ENCODE measurements at places on chromosomes 13 and 19.

GRCh38 chr13:50276550-50276949 is 261.3 kb downstream of the KCNRG start:
- DNase-seq: no peak

DNA sequence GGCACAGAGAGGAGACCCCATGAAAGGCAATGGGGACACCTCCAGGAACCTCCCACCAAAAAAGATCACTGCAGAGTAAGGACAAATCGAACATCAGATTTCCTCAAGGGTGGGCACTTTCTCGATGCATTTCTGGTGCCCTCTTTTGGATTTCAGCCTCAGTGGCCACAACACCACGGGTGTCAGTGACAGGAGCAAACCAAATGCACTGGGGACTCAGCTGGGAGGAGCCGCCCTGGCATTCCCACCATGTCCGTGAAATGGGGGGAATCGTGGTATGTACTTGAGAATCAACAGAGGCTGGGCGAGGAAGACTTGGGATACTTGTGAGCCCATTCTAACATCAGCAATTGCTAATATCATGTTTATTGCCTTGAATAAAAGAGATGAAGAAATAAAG is 16.3 kb downstream of the FAM187B start:
- no peak for DNase-seq

- DNase-seq: peak; percentile 12
Measured at GRCh38 chr13:27968316-27969081, 616 bp downstream of the CDX2 start.

DNA sequence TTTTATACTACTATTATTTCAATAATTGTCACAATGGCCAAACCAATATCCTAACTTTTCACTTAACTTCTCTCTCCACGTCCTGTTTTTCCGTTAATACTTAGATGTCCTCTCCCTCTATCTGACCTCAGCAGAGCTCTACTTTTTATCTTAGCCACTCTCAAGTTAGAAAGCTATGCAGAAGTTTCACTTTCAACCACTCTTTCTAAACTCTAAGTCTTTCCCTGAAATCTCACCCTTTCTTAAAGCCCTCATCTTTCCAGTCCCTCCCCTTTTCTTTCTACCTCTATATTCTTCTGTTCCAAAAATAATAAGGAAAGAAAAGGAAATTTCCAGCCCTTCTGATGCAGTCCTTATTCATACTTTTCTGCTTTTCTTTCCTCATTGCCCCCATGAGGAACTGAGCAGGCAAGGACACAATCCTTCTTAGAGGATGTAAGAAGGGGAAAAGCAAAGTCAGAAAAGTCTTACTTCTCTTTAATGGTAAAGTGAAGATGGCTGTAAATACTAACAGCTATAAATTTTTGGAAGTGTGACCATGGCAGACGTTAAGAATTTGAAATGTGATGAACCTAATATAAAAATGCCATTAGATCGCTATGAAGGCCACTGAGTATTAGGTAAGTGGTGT is 23.0 kb downstream of the FAM216B start:
- no peak for DNase-seq

DNA sequence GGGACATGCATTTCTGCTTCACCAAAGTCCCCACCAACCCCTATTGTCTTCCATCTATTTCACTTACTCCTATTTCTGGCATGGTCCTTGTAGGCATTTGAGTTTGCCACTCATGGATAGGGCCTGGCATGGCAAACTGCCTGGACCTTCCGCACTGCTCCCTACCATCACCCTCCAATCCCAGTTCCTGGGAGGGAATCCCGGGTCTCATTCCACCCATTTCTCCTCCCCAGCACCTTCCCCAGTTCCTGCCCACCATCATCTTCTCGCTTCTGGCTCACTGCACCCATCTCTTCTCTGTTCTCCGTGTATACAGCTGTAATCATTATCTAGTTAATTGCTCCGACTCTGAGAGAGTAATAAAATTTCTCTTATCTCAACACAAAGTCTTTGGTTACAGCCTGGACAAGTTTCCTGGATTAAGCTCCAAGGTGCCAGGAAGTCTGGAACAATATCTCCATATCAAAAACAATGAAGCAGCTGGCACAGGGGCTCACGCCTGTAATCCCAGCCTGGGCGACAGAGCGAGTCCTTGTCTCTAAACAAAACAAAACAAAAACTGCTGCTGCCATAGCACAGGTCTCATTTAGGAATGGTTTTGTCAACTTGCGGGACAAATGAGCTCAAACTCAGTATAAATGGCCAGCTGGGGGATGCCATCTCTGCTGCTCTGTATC is 17.0 kb upstream of the COX7A1 start:
- no peak for DNase-seq

GRCh38 chr13:51799261-51799660 is 4.7 kb downstream of the DHRS12 start:
- DNase-seq: no peak

DNA sequence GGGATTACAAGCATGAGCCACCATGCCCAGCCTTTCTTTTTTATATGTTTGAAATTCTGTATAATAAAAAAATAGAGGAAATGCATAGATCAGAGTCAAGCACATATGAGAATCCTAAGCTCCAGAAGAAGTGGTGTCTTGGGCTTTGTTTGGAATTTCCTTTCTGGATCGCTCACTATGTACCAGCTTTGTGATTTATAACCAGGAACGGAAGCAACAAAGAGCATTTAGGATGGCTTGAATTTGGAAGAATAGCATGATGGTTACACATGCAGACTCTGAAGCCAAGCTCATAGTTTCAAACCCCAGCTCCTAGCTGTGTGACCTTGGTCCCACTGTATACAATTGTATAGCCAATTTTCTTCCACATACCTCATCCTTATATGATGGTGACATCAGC is 28.0 kb upstream of the SLC15A1 start:
- no peak for DNase-seq

GRCh38 chr19:30492586-30493270 is 120.5 kb downstream of the ZNF536 start:
- no peak for DNase-seq

DNA sequence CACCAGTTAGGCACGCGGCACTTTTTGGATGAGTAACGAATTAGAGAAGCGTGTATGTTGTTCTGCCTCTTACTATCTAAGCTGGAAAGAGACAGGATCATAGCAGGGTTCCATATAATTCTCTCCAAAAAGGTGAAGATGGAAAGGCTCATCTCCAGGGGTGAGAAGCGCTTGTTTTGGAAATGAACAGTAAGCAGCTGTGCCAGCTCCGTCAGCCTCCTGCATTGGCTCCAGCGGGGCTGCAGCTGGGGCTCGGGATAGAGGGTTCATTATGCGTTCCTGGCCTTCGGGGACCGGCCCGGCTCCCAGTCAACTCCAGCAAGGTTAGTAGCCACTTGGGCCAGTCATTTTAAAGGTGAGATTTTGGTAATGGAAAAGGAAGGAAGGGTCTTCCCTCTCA is 155.5 kb downstream of the COL4A1 start:
- no peak for DNase-seq

DNA sequence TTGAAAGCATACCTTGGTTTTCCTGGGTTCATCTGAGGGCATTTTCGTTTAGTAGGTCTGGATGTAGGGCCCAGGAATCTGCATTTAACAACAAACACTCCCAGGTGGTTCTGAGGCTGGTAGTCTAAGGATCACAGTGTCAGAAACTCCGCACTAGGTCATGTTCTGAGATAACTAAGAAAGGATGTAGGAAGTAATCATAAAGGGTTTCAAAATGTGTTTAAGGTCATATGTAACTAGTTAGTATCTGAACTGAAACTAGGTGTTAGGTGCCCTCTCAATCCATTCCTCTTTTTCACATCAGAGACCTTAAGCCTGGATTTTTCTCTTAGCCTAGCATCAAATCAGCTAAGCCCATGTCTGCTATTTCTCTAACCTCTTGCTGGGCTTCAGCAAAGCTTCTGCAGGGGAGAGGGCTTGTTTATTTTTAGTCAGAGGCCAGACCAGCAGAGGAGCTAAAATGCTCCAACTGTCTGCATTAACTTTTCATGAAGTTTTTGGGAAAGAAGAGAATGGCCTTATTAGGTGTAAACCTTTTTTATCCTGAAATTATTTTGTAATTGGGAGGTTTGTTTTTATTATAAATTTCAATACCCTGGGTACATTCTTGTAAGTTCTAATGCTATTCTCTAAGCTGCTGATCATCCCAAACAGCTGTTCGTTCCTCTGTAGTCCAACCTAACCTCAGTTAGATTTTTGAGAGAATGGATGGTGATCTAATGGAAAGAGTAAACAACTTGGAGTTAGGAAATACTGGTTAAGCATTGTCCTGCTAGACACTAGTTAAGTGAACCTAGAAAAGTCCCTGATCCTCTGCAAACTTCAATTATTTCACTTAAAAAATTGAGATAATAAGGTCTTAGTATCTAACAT is 262.8 kb upstream of the RFC3 start:
- DNase-seq: no peak

DNA sequence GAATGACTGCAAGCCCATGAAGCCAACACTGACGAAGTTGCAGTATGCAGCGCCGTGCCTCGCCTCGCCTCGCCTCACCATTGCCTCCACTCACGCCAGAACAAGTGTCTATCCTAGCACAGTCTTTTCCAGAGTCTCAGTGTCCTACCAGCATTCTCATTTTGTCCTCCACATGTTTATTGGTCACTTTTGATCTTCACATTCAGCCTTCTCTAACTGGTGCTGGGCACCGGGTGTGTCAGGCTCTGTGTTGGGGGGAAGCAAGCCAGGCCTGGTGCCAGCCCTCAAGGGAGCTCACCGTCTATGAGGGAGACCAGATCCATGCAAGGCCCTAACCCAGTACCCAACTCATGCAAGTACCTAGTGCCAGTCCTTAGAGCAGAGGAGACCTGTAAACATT is 69.7 kb upstream of the GPR183 start:
- no peak for DNase-seq

DNA sequence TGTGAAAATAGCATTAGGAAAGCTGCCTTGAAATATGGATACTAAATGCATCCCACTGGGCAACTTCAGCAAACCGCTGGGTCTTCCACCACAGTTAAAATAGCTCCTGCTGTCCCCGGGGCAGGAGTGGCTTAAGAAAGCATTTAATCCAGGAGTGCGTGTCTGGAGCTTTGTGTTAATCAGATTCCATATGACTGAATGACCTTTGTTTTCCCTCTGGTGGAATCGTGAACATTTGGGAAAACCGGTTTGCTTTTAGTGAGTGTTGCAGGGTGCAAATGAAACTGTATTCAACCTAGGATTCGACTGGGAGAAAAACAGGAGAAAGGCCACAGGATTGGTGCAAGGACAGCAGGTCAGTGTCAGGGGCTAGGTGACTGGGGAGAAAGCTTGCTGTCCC is 237.6 kb upstream of the MAB21L1 start:
- peak; percentile 78 for DNase-seq

GRCh38 chr19:21483589-21484170 is 21.7 kb upstream of the ZNF429 start:
- DNase-seq: peak; percentile 87

GRCh38 chr19:33497131-33497777 is 24.3 kb downstream of the PEPD start:
- DNase-seq: no peak

- no peak for DNase-seq
Measured at GRCh38 chr13:26508885-26509284, 48.6 kb upstream of the WASF3 start.

DNA sequence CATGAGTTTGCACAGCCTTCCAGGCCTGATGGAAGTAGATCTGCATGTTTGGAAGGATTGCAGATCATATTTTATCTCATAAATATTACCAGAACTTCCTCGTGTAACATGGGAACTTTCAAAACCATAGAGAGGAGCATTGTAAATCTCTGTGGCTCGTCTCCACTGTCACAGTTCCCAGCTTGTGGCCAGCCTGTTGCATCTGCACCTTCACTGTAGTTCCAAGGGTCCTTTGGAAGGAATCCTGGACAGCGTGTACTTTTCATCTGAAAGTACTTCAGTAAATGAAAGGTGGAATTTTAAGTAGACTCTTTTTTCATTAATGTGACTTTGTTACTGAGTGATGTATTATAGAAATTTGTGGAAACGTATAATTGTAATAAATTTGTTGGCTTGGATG is 105.4 kb downstream of the ATP11A start:
- DNase-seq: no peak

- no peak for DNase-seq
Measured at GRCh38 chr19:47681936-47682335, 31.3 kb upstream of the EHD2 start.

DNA sequence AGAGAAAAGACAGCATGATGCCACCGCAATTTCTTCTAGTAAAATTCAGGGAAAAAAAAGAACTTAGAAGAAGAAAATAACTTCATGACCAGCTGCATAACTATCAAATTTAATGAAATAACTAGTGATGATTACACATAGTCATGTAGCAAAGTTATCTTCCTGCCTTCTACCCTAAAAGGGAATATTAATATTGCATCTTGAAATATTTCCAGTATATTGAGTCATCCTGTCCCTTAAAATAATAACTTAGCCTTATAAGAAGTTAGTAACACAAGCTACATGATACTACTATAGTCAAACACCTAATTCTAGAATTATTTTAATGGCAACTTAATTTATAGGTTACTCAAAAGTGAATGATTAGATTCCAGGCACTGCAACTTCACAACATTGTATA is 289.2 kb downstream of the KLF12 start:
- no peak for DNase-seq

- no peak for DNase-seq
Measured at GRCh38 chr19:13640611-13641010, 123.7 kb upstream of the MRI1 start.

DNA sequence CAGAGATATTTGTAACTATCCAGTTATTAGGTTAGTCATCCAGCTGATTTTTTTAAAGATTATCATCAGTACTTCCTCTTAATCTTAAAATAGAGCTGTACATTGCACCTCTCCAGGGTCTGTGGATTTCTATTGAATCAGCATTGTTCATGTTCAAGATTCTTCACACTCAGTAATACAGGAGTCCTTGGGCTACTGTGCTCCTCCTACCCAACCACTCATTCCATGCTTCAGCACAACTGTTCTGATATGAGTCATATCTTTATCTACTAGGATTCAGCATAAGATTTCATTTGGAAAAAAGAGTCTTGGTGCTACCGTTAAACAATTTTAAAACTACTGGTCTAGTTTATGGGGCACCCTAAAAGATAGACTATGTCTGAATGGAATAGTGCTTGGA is 357.8 kb downstream of the DCT start:
- no peak for DNase-seq

GRCh38 chr19:16229322-16229641 is 31.6 kb downstream of the AP1M1 start:
- DNase-seq: no peak

DNA sequence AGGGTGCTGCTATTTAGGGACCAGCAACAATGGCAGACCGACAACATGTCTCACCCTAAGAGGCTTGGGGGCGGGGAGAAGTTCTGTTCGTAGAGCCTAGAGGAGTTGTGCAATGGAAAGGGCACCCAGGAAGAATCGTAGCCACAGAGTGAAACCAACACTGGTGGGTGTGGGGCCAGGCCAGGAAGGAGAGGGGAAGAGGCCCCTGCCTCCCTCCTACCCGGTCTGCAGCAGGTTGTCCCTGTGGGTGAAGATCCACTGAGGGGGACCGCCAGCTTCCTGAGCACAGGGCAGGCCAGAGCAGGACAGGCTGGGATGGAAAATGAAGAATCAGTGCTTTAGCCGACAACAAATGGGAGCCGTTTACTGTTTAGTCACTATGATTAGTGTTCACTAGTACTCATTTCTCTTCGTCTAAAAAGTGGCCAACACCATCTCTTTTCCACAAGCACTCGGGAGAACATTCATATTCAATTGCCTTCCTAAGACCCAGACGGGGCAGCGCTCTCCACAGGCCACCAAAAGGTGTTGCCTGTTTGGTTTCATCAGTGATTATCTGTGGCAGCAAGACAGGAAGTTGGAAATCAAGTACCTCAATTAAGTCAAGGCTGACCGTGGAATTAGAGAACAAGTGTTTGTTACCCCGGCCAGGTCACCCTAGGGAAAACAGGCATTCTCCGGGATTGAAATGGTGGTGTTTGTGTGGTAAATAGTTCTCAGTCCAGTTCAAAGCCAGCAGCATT is 1.1 kb upstream of the ATP11A start:
- no peak for DNase-seq
